ENCODE measurements at places on chromosomes 11 and 22. TPM values are rescaled to one million over a fixed set of nuclear protein-coding genes. Genes with fewer than 3 reads are reported as not detected.

Gene ROBO4
- not detected for total RNA-seq

DNA sequence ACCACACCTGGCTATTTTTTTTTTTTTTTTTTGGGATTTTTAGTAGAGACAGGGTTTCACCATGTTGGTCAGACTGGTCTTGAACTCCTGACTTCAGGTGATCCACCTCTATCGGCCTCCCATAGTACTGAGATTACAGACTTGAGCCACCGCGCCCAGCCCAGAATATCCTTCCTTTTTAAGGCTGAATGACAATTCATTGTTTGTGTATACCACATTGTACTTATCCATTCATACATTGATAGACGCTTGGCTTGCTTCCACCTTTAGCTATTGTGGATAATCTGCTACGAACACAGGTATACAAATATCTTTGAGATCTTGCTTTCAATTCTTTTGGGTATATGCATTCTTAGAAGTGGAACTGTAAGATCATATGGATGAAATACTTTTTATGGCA, 10.8 kb upstream of the RASSF10 start:
- no peak for DNase-seq
- no peak overlapping the region for H3K4me3 ChIP-seq
- H3K36me3 ChIP-seq = no peaks in the 10 kb centered on the region
- H3K27ac ChIP-seq = no peak overlapping the region
- H3K27me3 ChIP-seq = peaks cover 81% of the 10 kb centered on the region
- H3K4me1 ChIP-seq = no peaks in the 10 kb centered on the region

DNA sequence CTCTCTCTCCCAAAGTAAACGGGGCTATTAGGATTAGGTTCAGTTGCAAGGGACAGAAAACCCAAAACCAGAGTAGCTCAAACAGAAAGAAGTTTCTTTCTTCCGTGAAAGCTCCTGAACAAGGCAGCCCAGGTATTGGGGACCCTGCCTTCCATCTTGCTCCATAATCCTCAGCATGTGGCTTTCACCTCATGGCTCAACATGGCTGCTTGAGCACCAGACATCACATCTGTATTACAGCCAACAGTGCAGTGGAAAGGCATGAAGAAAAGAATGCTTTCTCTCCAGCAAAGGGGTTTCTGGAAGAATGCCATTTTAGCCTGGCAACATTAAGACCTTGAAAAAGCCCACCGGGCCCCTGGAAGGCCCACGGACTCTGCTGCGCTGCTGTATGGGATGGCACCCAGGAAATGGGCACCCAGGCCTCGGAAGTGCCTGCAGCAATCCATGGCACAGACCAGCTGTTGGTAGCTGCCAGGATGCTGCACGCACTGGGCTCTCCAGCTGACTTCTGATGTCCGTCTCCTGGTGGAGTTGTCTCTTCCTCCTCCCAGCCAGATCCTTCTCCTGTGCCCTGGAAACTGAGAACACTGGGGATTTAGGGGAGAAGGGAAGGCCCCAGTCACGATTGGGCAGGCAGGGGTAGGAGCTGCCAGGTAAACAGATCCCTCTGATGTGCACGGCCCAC, 22.6 kb downstream of the PDGFB start:
- peaks cover 19% of the 10 kb centered on the region for H3K36me3 ChIP-seq
- no peak for DNase-seq
- H3K27me3 ChIP-seq = no peaks in the 10 kb centered on the region
- peaks cover 2% of the 10 kb centered on the region for H3K4me1 ChIP-seq

Gene ANGPTL5
- 2.4 TPM for total RNA-seq

DNA sequence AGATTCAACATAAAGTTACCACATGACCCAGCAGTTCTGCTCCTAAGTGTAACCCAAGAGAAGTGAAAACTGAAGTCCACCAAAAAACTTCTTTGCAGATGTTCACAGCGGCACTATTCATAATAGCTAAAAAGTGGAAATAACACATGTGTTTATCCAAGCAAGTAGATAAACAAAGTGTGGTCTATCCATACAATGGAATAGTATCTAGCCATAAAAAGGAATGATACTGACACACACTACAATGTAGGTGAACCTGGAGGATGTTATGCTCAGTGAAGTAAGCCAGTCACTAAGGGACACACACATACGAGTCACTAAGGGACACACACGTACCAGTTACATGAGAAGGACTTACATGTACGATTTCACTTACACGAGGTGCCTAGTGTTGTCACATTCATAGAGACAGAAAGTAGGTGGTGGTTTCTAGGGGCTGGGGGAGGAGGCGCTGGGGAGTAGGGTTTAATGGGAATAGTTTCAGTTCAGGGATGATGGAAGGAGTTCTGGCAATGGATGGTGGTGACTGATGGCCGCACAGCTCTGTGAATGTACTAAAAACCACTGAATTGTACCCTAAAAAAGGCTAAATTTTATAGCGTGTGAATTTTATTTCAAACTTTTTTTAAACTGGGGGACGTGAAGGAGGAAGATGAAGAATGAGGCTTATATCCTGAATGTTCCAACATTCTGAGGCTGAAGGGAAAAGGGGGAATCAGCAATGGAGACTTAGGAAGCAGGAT, 27.2 kb upstream of the COMT start:
- DNase-seq = no peak
- no peaks in the 10 kb centered on the region for H3K27me3 ChIP-seq
- H3K36me3 ChIP-seq = peaks cover 9% of the 10 kb centered on the region
- H3K27ac ChIP-seq = no peak overlapping the region
- no peak overlapping the region for H3K4me3 ChIP-seq

DNA sequence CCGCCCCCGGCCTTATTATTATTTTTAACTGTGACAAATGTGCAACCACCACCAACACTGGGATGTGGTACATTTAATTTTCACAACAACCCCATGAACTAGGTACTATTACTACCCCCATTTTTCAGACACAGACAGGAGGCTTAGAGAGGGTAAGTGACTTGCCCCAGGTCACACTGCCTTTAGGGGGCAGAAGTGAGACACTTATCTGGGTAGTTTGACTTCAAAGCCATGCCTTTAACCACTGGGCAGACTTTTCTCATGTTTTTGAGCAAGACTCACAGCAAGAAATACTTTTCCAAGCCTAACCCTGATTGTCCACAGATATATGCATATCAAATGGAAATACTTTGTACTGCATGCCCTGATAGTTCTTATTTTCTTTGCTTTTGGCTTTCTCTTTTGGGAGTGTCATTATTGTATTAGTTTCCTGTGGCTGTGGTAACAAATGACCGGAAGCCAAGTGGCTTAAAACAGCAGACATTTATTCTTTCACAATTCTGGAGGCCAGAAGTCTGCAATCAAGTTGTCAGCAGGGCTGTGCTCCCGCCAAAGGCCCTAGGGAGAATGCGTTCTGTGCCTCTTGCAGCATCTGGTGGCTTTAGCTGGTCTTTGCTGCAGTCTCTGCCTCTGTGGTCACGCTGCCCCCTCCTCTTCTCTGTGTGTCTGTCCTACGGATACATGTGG, 110.8 kb downstream of the GRIK4 start:
- no peaks in the 10 kb centered on the region for H3K4me1 ChIP-seq
- no peak for DNase-seq
- no peaks in the 10 kb centered on the region for H3K36me3 ChIP-seq
- H3K27ac ChIP-seq = no peak overlapping the region

Gene PHETA2
- not detected for total RNA-seq

GRCh38 chr11:129910360-129910759, 15.0 kb upstream of the NFRKB start:
- no peak overlapping the region for H3K27ac ChIP-seq
- no peak overlapping the region for H3K4me3 ChIP-seq
- no peak for DNase-seq
- peaks cover 41% of the 10 kb centered on the region for H3K36me3 ChIP-seq
- H3K4me1 ChIP-seq = peaks cover 3% of the 10 kb centered on the region

- H3K4me1 ChIP-seq = peaks cover 95% of the 10 kb centered on the region
- H3K27ac ChIP-seq = no peak overlapping the region
- no peaks in the 10 kb centered on the region for H3K36me3 ChIP-seq
- DNase-seq = no peak
- H3K27me3 ChIP-seq = no peaks in the 10 kb centered on the region
Observed at GRCh38 chr11:65489706-65490320, 9.0 kb upstream of the MALAT1 start.

Gene GAB4
- total RNA-seq = not detected

DNA sequence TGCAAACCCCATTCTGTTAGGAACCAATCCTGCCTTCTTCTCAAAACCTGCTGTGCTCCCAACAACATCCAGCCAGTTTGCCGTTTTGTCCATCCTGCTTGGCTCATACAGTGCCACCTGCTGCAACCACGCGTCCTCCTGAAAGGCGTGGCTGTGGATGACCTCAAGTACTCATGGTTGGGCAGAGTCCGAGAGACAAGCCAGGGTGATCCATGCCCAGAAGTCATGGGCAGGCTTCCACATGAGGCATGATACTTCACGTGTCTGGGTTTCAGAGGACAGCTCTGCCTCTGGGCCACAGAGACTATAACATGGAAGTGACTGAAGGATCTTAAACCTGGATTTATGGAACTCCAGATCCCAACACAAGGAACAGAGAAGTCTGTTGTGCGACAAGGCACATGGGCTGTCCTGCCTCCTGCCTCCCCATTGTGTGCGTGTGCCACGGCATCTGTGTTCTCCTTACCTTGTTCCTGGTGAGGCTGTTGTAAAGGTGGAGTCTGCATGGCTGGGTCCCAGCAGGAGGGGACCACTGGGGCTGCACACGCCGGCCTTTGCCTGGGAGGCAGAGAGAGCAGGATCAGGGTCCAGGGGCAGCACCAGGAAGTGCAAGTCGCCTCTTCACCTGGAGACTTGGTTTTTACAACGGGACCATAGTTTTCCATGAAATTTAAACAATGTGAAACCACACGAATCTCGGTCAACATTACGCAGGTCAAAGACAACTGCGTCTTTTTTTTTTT, 15.4 kb downstream of the CARS1 start:
- peaks cover 60% of the 10 kb centered on the region for H3K36me3 ChIP-seq
- peak overlapping the region; percentile 73 for H3K27ac ChIP-seq
- no peaks in the 10 kb centered on the region for H3K27me3 ChIP-seq

Gene UBQLNL
- 0.39 TPM for total RNA-seq

- H3K4me3 ChIP-seq = no peak overlapping the region
- peaks cover 3% of the 10 kb centered on the region for H3K36me3 ChIP-seq
- H3K27me3 ChIP-seq = no peaks in the 10 kb centered on the region
- H3K27ac ChIP-seq = no peak overlapping the region
- peaks cover 8% of the 10 kb centered on the region for H3K4me1 ChIP-seq
Observed at GRCh38 chr11:47132490-47132889, 44.2 kb downstream of the ARFGAP2 start.

Gene TEAD1
- total RNA-seq = 152 TPM

Gene RAPSN
- total RNA-seq = 0.42 TPM

Data from osteocyte (in vitro differentiated cells).